ENCODE measurements at places on chromosomes 7 and 10. TPM values are rescaled to one million over a fixed set of nuclear protein-coding genes. Genes with fewer than 3 reads are reported as not detected.

- no peak for DNase-seq
These were observed 5.1 kb upstream of the CSGALNACT2 start for GRCh38 chr10:43132867-43133787.

The GRM3 gene
- not detected for total RNA-seq

The URGCP gene
- total RNA-seq, result 42.8 TPM

DNA sequence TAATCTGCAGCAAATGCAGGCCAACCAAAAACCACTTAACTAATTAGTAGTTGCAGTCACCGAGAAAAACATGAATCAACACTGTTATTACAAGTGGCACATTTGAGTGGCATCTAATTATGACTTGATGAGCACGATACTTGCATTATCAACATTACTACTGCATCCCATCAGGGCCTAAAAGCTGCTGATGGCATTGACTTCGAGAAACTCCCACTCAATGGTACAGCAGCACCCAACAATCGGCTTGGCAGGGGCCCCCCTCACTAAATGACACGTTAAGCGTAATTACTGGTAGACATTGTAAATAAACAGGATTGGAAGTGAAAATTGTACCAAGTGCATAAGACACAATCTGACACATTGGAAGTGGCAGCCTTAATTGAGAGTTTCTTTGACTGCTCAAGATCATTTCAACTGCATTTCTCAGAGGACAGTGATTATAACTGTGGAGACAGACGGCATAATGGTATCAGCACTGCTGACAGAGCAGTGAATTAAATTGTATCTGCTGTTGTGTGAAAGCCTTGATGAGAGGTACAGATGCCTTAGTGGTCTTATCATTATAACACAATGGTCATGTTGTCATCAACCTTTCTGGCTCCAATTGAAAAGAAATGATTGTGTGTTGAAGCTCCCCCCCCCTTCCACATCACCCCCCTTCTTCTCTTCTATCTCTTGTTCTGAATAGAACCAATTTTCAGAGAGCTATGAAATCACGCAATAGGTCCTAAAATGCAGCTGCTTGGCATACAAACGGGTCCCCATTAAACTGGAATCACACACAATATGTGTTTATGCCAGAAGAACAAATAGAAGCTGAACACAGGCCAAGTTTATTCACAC, 43.4 kb downstream of the SHTN1 start:
- no peak for DNase-seq

DNA sequence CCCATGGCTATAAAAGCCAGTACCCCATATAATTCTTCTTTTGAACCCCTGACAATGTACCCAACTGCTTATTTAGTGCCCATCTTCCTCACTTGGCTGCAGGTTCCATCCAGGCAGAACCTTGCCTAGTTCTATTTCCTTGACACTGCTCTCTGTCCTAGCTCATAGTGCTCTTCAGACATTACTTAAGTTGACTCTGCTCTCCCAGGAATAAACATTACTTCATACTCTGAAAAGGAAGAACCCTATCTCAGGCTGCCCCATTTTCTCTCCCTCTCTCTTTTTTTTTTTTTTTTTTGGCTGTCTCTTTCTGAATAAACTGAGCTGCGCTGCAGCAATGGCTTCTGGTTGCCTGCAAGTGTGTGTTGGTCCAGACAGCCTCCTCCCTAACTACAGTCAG, 21.0 kb downstream of the ACTA2 start:
- no peak for DNase-seq

DNA sequence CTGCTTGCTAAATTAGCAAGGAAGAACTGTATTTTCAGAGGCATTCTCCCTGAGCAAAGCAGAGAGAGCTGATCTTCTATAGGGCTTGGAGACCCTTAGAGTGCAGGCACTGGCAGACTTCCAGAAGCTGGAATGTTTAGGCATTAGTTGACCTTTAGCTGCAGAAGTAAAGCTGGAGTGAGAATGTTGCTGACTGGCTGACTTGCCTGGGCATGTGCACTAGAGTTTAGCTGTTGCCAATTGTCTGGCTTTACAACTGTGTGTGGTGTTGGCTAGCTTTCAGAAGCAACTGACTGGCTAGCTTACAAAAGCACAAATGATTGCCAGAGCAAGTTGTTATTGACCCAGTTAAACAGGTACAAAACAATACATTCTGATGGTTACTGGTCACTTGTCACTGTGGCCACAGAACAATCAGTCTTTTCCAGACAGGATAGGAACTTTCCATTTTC, 25.1 kb downstream of the FAM13C start:
- no peak for DNase-seq

GRCh38 chr7:45160417-45160881, 2.9 kb downstream of the RAMP3 start:
- no peak for DNase-seq

DNA sequence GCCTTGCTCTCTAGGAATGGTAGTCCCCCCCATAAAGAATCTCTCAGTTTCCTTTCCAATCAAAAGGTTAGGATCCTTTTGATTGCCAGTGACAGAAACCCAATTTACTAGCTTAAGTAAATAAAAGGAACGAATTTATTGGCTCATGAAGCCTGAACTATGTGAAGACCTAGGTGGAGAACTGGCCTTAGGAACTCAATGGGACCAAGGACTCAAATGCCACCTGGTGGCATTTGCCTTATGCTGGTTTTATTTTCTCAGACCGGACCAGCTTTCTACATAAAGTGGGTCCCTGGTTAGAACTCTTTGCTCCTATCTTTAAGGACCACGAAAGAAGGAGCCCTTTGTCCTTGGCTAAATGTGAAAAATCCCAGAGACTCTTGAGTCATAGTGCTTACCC, 25.4 kb downstream of the CFTR start:
- DNase-seq, result no peak

- DNase-seq, result no peak
These were observed 16.0 kb downstream of the SEMA3C start for GRCh38 chr7:80902716-80903308.

The NODAL gene
- not detected for total RNA-seq

DNA sequence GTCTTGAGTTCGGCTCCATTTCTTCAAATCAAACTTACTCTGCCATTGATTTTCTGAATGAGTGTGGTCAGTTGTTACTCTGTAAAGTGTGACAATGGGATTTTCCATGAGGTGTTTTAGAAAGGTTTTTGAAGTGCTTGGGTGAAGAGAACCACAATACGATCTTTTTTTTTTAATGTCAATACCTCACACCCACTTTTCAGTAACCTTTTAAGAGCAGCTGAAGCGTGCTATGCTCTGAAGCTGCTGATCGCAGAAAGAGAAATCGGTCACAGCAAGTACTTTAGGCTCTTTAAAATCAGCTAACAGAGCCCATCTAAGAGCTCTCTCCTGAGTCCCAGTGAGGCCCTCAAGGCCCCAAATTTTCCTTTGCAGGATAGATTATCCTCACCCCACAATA, 34.4 kb upstream of the YAE1 start:
- no peak for DNase-seq

- DNase-seq, result no peak
These were observed 574.3 kb upstream of the GHITM start for GRCh38 chr10:83564889-83565588.

DNA sequence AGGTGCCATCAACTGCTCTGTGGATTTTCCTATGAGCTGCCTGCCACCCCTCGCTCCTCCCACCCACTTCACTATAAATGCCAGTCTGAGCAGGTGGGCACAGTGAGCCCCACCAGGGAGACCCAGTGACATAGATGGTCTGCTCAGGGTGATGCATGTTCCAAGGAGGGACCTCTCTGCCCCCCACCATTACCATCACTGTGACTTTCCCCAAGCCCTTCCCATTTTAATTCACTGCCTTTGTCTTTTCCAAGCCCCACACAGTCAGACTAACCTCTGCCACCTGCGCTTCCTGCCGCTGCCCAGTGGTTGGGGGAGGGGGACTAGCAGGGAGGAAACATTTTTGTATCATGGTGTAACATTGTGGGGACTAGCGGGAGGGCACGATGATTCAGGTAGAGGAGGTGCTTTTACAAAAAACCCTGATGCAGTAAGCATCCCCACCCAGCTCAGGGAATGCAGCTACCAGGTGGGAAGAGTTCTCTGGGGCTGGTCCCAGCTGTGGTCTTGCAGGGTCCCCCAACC, 24.6 kb downstream of the PRSS2 start:
- DNase-seq, result no peak

DNA sequence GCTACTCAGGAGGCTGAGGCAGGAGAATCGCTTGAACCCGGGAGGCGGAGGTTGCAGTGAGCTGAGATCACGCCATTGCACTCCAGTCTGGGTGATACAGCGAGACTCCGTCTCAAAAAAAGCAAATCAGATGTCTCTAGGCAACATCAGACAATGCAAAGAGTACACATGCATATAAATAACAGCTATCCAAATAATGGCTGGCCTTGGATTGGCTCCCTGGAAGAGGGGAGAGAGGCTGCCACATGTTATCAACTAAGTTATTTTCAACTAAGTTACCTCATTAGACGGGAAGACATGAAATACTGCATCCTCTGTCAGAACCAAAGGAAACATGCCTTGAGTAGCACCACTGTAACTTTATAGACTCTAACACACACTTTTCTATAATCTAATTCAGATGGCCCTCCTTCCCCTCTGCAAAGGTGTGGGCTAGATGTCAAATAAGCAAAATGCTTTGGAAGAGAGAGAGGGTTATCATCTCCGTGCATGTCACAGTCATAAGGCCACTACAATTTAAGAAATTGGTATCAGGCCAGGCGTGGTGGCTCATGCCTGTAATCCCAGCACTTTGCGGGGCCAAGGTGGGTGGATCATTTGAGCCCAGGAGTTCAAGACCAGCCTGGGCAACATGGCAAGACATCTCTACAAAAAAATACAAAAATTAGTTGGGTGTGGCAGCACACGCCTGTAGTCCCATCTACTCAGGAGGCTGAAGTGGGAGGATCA, 22.5 kb upstream of the SPOCK2 start:
- DNase-seq, result no peak

- DNase-seq, result no peak
These were observed 39.2 kb upstream of the DNAJC1 start for GRCh38 chr10:22042557-22043326.

- peak; percentile 85 for DNase-seq
These were observed at the start of gene NPM3 for GRCh38 chr10:101782811-101783735. Gene NPM3, minus strand, starts transcription at chr10:101783446. Its CDS starts 56 bp downstream, at chr10:101783390.

DNA sequence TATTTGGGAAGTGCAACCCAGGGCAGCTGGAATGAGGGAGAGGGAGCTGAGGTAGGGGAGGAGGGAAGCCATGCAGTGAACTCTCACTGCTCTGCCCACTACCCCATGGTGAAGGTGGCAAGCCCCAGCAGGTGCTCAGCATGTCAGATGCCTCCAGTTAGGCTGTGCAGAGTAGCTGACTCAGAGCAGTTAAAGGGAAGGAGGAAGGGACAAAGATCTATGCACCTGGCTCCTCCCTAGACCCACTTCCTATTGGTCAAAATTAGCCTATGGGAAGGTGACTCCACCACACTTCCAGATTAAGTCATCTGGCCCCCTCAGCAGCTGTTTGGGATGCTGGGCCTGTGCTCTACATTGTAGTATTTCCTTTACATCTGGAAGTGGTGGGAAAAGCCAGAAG, 125.7 kb upstream of the MTPN start:
- DNase-seq, result no peak

DNA sequence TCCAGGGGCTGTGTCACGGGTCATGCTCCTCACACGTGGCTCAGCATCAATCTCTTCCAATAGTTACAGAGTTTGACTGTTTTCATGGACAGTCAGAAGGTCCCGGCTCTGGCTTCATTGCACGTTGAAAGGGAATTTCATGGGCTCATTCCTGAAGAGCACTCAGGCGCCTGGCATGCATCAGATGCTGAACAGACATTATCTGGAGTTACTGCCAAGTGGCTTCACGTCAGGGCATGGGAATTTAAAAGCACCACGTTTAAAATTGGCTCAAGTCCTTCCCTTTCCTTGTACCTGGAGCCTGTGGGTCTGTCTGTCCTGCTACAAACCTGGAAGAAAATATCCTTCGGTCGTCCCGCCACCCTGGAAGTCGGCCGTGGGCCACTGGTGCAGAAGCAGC, 50.4 kb downstream of the CFAP46 start:
- no peak for DNase-seq

The PDE6C gene
- not detected for total RNA-seq

DNA sequence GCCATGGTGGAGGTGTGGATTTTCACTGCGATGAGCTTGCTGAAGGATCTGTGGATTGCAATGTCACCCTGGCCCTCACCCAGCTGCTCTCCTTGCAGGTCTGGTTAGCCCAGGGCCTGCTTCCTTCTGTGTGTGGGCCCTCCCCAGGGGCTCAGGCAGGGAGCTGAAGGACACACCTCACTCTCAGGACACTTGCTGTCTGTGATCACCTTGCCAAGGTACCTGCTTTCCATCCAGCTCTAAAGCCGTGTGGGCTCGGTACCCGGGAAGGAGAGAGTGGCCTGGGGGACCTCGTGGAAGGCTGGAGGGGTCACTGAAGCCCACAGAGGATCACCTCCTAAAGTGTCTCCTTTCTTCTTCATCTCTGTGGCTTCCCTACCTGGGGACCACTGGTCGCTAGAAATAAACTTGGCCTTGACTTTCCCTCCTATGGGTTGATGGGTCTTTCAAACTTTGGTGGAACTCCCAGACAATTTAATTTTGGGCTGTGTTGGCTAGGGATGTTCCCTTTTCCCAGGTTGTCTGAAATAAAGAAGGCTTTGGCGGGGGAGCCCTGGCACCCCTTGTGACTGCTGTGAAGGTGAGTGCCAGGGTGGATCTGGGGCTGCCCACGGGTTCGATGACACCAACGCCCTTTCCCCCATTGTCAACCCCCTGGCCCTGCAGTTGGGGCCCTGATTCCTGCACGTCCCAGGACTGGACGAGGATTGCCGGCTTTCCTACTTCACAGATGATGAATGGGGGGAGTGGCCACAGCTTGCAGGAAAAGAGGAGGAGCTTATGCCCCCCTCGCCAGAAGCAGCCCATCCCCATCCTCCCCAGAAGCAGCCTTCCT, 331.0 kb downstream of the ADARB2 start:
- DNase-seq, result no peak

GRCh38 chr10:71880425-71881306, 29.6 kb upstream of the PSAP start:
- DNase-seq, result no peak

DNA sequence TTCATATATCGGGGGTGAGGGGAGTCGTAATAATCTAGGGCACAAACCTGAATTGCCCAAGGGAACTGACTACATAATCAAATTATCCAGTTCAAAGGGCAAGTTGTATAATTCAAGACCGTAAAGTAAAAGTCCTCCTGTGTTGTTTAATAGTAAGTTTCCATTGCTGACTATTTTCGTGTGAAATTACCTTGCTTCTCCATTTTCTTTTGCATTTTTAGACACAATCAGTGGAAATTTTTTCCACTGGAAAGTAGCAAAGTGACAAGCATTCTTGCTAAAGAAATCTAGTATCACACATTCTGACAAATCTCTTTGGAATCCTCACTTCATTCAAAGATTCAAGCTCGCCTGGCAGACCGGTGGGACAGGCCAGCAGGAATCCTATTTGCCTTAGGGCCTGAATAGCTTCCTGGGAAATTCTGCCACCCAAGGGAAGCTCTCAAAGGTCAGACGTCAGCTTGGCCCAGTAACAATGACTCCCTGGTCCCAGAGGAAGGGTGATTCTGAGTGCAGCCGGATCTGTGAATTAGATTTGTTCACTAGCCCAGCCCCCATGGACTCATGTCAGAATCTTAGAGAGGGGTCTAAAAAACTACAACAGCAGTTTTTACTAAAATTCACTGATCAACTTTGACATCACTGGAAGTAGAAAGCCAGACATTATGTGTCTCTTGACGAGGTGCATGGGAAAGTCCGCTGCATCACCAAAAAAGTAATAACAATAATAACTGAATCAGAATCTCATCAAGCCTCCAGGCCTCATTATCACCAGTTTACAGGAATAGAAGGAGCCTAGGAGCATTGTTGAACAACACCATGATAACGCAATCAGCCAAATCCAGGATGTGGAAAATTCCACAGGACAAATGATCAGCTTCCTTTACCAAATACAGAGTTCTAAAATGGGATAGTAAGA, 161.0 kb downstream of the SKIDA1 start:
- DNase-seq, result no peak
